ENCODE measurements at places on chromosomes 7 and 10.

DNA sequence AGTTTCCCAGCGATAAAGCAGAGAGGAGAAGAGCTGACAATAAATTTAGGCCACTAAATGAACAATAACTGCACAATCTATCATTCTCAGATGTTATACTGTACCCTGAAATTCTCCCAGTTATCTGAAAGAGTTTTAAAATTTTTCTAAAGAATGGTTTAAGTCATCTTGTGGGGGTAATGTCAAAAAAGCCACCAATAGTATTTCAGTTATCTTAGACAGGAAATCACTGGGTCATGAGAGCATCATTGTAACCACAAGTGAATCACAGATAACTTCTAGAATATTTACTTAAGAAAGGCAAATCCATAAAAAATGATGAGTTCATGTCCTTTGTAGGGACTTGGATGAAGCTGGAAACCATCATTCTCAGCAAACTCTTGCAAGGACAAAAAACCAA lies 147.1 kb downstream of the DNAJB9 start:
- DNase-seq, result no peak

- DNase-seq, result no peak
These were observed 57.4 kb downstream of the MINDY4 start for GRCh38 chr7:30828591-30828990.

GRCh38 chr7:96102096-96102811 lies 219.6 kb downstream of the SLC25A13 start:
- no peak for DNase-seq

DNA sequence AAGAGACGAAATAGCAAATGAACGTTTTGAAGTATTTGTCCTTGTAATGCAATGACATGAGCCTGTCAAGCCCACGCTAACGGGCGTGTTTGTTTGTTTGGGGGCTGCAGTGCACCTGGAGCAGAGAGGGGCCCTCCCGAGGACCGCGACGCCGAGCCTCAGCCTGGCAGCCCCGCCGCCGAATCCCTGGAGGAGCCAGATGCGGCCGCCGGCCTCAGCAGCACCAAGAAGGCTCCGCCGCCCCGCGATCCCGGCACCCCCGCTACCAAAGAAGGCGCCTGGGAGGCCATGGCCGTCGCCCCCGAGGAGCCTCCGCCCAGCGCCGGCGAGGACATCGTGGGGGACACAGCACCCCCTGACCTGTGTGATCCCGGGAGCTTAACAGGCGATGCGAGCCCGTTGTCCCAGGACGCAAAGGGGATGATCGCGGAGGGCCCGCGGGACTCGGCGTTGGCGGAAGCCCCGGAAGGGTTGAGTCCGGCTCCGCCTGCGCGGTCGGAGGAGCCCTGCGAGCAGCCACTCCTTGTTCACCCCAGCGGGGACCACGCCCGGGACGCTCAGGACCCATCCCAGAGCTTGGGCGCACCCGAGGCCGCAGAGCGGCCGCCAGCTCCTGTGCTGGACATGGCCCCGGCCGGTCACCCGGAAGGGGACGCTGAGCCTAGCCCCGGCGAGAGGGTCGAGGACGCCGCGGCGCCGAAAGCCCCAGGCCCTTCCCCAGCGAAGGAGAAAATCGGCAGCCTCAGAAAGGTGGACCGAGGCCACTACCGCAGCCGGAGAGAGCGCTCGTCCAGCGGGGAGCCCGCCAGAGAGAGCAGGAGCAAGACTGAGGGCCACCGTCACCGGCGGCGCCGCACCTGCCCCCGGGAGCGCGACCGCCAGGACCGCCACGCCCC lies 118.5 kb downstream of the CYTH3 start:
- no peak for DNase-seq

DNA sequence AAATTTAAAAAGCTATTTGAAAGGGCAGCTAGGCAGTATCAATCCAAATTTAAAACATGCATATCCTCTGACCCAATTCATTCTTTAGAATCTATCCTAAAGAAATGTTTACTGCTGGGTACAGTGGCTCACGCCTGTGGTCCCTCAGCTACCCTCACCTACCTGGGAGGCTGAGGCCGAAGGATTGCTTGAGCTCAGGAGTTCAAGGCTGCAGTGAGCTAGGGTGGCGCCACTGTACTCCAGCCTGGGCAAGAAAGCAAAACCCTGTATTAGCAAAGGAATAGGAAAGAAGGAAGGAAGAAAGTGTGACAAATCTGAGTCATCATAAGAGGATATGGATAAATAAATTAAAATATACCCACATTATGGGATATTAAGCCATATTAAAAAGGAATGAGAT lies 36.3 kb downstream of the C7orf33 start:
- DNase-seq, result no peak

- DNase-seq, result no peak
These were observed 325.6 kb upstream of the KAT6B start for GRCh38 chr10:74500816-74501215.
